ENCODE measurements at places on chromosomes 5 and 9. TPM values are rescaled to one million over a fixed set of nuclear protein-coding genes. Genes with fewer than 3 reads are reported as not detected.

Gene IL31RA
- total RNA-seq: not detected

Gene GABRG2
- 2.8 TPM for total RNA-seq

Gene PCDHGC5
- total RNA-seq: 3.0 TPM

Gene MAPK9
- 36.1 TPM for total RNA-seq

Gene PCDHA1
- total RNA-seq: 0.07 TPM

Gene TAF11L10
- not detected for total RNA-seq

Gene KLHL9
- total RNA-seq: 31.7 TPM

Gene SLC6A7
- not detected for total RNA-seq

All from neural crest cell (in vitro differentiated cells).